ENCODE measurements at places on chromosomes 3 and 15.

GRCh38 chr15:75966073-75966472 is 46.2 kb downstream of the NRG4 start:
- no peak for DNase-seq

DNA sequence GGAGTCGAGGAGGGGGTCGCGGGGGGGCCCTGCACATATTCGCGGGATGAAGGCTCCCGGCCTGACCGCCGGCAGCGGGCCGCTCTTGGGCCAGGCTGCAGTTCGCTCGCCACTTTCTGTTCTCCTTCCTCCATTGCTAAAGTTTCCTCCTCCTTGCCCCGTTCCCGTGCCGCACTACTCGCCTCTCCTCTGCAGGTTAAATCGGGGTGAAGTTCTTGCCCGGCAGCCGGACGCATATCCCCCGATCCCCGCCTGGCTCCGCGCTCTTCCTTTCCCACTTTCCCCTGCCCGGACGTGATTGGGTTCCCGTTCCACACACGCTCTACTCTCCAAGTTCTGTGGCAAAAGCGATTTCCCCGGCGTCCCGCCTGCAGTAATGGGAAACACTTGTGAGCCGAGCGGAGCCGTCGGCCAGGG is 556 bp downstream of the CRYBG3 start:
- DNase-seq = peak; percentile 51

DNA sequence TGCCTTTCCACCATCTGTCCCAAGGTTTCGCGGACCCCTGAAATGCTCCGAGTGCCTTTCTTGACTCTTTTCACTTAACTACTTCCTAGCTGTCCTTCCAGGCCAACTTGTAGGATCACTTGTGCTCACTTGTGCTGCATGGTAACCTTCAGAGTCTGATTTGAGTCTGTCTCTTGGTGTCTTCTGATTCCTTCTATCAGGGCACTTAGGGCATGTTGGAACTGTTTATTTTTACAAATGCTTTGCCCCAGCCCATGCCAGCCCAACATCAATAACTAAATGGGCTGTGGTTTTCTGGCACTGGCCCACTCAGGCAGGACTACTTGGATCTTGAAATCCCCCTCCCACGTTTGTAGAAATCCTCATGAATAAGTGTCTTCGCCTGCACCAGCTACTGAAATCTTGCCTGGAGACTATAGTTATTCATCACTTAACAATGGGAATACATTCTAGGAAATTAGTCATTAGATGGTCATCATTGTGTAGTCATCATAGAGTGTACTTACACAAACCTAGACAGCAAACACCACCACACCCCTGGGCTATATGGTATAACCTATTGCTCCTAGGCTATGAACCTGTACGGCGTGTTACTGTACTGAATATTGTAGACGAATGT is 123.1 kb upstream of the STRIT1 start:
- no peak for DNase-seq

DNA sequence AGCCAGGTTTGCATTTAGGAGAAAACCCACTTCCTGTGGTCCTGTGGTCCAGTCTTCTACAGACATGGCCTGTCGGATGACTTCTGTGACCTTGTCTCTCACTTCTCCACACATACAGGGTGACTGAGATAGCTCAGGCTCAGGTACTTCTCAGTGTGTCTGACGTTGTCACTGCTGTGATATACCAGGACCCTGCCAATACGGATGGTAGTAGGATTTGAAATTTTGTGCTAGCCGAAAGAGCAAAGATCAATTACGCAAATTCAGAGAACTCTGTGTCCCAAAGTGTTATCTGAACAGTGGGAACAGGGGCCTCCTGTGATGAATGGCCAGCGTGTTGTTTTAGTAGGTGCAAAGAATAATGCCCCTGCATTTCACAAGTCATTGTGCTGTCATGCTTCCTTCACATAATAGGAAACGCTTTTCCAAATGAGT is 128.9 kb downstream of the MCTP2 start:
- no peak for DNase-seq

- DNase-seq = no peak
Observed at GRCh38 chr3:135007607-135008006, 212.5 kb downstream of the EPHB1 start.

GRCh38 chr3:72855001-72855400 is 6.8 kb upstream of the SHQ1 start:
- no peak for DNase-seq

GRCh38 chr3:48188266-48189201 is at the start of gene CDC25A:
TSS of gene CDC25A (minus strand) at chr3:48188417. CDS start at chr3:48187947, 470 bp downstream.
- peak; percentile 91 for DNase-seq

DNA sequence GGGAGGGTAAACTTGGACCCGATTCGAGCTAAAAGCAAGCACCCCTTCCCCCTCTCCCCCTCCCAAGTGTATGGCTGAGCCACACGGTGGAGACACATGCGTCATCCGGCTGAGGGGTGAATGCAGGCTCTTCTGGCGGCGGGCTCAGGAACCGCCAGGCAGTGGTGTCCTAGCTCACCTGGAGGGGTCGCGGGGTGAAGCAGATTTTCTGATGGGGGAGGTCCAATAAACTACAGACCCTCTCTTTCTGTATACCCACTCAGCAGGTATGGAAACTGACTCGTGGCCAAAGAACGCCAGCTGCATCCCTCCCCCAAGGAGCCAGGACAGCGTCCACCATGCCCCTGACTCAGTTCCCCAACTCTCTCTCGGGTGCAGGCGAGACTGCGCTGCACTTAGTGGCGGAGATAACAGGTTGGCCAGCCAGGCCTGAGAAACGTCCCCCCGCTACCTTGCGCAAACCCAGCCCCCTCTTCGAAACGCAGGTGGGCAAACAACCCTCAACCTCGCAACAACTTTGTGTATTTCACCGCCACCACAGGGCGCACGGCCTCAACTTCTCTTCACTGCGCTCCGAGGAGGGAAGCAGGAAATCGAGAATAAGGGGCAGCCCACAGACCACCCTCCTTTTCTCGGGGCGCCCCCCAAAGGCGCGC is 1.3 kb downstream of the MAGI1 start:
- no peak for DNase-seq

- no peak for DNase-seq
Observed at GRCh38 chr15:68644083-68644904, 65.5 kb downstream of the CORO2B start.

- DNase-seq = no peak
Observed at GRCh38 chr3:23277688-23278087, 74.6 kb downstream of the UBE2E2 start.

DNA sequence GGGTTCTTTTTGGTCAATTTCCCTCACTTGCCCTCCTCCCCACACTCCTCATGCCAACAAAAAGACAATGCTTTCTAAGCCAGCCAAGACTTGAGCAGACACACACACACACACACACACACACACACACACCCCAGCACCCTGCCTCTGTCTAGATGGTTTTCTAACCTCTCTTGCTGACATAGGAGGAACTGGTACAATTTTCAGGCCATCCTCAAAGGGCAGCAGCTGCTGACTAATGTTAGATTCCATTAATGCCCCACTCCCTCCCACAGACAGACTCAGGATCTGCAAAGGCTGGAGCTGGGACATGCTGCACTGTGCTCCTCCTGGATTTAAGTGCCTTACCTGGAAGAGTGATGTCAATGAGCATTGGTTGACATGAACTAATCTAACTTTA is 438.4 kb downstream of the OCA2 start:
- DNase-seq = no peak

- no peak for DNase-seq
Observed at GRCh38 chr15:93861956-93862741, 369.2 kb upstream of the MCTP2 start.

DNA sequence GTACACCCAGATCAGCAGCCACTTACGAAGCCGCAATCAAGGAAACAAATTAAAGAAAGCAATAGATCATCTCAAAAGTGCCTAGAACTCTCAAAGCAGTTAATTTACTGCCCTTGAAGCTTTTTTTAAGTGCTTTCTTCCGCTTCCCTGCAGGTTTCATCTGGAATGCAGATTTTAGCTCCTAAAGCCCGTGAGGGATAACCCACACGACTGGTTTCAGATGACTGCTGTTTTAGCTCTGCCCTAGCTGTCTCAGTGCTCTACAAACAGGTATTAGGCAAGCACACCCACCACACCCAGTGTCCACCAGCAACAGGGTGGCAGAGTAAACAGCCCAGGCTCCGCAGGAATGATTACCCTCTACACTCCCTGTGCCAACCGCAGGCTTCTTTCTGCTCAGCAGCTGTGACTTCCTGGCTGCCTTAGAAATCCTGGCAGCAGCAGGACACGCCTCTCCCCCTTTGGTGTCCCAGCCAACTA is 126.0 kb downstream of the FMN1 start:
- DNase-seq = peak; percentile 41

- DNase-seq = no peak
Observed at GRCh38 chr15:68623301-68623892, 44.6 kb downstream of the CORO2B start.

DNA sequence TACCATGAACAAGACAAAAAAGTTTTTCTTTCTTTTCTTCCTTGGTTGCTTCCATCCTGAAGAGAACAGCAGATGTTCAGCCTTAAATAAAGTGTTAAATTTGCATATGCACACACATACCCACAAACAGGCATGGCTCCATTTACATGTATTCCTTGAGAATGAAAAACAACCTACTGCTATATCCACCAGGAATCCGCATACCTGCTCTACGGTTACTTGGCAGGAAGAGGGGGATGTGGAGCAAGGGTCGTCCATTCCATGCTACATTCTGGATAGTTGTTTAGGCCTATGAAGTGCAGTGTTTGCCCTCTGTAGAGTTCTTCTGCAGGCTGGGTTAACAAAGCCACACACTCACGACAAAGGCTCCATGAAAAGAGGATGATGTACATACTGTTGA is 322.8 kb downstream of the KCNH8 start:
- DNase-seq = no peak

- DNase-seq = no peak
Observed at GRCh38 chr3:186682812-186683211, 17.0 kb downstream of the HRG start.

DNA sequence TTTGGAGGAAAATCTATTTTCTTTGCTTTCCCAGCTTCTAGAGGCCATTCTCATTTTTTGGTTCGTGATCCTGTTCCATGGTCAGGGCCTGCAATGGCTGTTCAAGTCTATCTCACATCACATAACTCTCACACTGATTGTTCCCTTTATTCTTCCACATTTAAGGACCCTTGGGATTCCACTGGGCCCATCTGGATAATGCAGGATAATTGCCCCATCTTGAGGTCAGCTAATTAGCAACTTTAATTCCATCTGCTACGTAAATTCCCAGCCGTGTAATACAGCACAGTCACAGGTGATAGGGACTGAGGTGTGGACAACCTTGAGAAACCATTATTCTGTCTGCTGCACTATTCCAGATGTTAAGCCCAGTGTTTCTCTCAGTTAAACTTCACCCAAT is 311.6 kb upstream of the CNTN4 start:
- DNase-seq = no peak

- DNase-seq = peak; percentile 77
Observed at GRCh38 chr3:32238453-32239306, at the start of gene CMTM8. TSS of gene CMTM8 (plus strand) at chr3:32238680. CDS start at chr3:32238973, 293 bp downstream.

DNA sequence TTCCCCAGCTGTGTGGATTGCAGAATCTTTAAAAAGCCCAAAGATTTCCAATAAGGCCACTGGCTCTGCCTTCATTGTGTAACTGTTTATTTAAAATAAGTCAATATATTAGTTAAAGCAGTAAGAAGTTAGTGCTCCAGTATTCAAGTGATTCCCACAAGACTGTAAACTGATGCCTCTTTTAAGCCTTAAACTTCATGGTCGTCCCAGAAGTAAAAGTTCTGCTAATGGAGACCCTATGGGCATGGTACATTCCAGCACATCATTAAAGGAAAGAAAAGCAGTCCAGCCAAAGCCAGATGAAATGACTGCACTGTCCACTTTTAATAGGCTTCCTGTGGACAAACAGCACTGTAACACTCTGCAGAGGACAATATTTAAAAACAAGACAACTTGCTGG is 512.6 kb downstream of the MECOM start:
- DNase-seq = no peak

GRCh38 chr3:155504682-155505081 is 211.2 kb upstream of the STRIT1 start:
- DNase-seq = no peak

GRCh38 chr3:169815590-169816150 is 3.0 kb upstream of the LRRC34 start:
- no peak for DNase-seq

DNA sequence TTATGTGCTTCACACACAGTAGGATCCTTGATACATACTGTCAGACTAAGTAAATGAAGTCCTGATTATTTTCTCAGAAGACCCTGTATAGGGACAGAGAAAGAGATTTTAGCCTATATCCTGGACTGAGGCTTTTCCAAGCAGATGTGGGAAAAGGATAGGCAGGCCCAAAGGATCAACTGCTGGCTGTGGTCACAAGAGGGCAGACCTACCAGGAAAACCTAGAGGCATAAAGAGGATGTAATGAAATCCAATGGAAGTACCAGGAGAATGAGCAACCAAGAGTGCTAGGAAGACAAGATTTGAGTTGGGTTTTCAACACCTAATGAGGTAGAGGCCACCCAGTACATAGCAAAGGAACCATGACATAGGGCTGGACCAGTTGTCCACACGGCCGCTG is 23.1 kb downstream of the DCLK3 start:
- no peak for DNase-seq

DNA sequence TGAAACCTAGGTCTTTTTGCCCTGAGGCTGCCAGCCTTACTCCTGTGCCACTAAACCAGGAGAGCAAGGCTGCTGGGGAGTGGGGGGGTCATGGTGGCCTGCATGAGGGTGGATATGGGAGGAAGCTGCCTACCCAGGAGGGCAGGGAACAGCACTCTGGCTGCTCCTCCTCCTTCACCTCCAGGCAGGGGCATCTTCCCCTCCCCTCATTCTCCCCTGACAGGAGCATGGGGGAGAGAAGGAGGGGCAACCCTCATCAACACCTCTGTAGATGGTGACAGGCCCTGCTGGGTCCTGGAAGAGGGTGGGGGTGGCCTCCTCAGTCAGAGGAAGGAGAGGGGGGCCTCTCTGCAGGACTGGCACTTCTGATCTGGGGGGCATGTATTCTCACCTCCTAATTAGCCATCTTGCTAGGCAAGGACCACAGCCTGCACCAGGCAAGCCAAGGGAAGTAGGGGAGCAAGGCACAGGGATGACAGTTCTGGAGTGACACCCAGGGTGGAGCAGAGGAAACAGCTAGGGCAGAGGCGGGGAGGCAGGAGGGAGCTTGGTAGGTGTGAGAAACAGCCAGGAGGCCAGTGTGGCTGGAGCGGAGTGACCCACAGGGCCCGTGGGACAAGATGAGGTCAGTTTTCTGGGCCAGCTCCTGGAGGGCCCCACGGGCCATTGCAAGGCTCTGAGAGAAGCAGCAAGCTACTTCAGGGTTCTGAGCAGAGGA is 4.9 kb downstream of the CCDC33 start:
- no peak for DNase-seq
